A549 (cell line): ENCODE measurements at places on chromosomes 1 and 21. TPM values are rescaled to one million over a fixed set of nuclear protein-coding genes. Genes with fewer than 3 reads are reported as not detected.

Gene POFUT2
- polyA plus RNA-seq, result 14.7 to 16.6 TPM (median 16.1 TPM) in 3 replicates

GRCh38 chr1:4468804-4469514 is 185.4 kb upstream of the AJAP1 start:
- no peak for DNase-seq

DNA sequence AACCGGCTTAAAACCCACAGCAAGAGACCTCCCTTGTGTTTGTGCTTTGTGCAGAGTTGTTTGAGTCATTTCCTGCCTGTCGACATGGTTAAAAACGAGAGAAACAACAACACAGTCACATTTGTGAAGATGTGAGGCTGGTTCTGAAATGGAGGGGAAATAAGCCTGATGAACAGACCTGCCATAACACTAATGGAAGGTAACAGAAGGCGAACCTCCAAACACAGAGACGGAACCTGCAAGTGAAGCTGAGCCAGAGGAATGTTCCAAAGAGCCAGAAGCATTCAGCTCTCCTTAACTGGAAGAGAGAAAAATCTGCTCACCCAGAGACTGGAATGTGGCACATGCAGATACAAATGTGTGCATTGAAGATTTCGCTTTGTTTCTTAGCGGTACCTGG is 53.2 kb upstream of the RAVER2 start:
- DNase-seq, result no peak

Gene NUP210L
- polyA plus RNA-seq, result not detected in 3 replicates

DNA sequence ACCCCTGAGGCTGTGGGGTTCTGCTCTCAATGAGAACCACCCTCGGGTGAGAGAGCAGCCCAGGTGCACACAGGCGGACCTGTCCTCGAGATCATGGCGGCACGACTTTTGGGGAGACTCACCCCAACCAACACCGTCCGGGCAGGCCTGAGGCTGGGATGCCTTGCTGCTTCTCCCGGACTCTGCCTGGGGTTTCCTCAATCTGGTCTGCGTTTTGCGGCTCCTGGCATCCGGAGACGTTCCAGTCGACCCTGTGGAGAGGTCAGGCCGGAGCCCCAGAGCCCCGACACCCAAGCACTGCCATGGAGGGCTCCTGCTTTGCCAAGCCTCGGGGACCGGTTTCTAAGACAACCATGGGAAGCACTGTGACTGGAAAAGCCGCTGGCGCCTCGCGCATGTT is 3879.7 kb downstream of the SRGAP2C start:
- no peak for DNase-seq

GRCh38 chr1:54838565-54839180 is 37.5 kb upstream of the TTC22 start:
- DNase-seq, result no peak

DNA sequence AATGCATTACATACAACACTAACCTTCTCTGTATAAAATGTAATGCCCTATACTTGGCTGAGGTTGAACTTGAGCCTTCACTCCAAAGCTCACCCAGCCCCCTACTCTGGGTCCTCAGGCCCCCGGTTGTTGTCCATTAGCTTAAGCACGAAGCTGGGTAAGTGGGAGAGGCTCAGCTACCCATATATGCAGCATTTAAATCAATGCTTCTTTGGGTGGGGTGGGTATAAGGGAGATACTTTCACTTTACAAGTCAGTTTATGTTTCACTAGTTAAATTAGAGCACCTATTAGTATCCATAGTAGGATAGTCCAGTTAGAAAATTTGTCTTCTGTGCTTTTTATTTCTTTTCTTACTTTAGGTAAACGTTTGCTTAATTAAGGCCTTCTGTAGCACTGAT is 151.4 kb downstream of the LMX1A start:
- no peak for DNase-seq
